ENCODE measurements at places on chromosomes 6 and 20.

- peak; percentile 96 for DNase-seq
- H3K4me3 ChIP-seq = peak overlapping the region; percentile 62
- peaks cover 41% of the 10 kb centered on the region for H3K27me3 ChIP-seq
- H3K36me3 ChIP-seq = no peaks in the 10 kb centered on the region
- H3K27ac ChIP-seq = no peak overlapping the region
- peaks cover 21% of the 10 kb centered on the region for H3K4me1 ChIP-seq
These were observed 10.8 kb downstream of the BACH2 start for GRCh38 chr6:90285611-90286381.

GRCh38 chr6:134161041-134161440, 108.6 kb upstream of the SLC2A12 start:
- peak; percentile 14 for DNase-seq
- H3K36me3 ChIP-seq = no peaks in the 10 kb centered on the region
- peaks cover 15% of the 10 kb centered on the region for H3K4me1 ChIP-seq
- H3K27ac ChIP-seq = no peak overlapping the region
- no peak overlapping the region for H3K4me3 ChIP-seq

DNA sequence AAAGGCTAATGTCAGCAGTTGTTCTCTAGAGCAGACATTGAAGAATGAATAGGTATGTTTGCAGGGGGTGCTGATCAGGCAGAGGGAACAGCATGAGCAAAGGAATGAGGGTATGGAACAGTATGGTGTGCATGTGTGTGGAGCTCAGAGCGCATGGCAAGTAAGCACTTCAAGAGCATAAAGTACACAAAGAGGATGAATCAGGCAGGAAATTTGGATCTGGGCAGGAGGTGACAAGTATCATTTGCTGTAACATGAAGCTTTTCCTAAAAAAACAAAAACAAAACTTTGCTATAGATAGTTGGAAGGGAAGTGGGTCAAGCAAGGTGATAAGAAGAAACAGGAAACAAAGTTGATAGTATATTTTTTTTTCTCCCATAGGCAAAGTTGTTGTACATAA, 746.8 kb downstream of the HDGFL1 start:
- no peaks in the 10 kb centered on the region for H3K4me1 ChIP-seq
- H3K27ac ChIP-seq = no peak overlapping the region
- H3K4me3 ChIP-seq = no peak overlapping the region
- H3K36me3 ChIP-seq = no peaks in the 10 kb centered on the region

- H3K4me1 ChIP-seq = no peaks in the 10 kb centered on the region
- H3K27me3 ChIP-seq = no peaks in the 10 kb centered on the region
- no peaks in the 10 kb centered on the region for H3K36me3 ChIP-seq
- DNase-seq = no peak
- H3K27ac ChIP-seq = no peak overlapping the region
- no peak overlapping the region for H3K4me3 ChIP-seq
These were observed 190.7 kb downstream of the PLCB1 start for GRCh38 chr20:8322662-8323217.

DNA sequence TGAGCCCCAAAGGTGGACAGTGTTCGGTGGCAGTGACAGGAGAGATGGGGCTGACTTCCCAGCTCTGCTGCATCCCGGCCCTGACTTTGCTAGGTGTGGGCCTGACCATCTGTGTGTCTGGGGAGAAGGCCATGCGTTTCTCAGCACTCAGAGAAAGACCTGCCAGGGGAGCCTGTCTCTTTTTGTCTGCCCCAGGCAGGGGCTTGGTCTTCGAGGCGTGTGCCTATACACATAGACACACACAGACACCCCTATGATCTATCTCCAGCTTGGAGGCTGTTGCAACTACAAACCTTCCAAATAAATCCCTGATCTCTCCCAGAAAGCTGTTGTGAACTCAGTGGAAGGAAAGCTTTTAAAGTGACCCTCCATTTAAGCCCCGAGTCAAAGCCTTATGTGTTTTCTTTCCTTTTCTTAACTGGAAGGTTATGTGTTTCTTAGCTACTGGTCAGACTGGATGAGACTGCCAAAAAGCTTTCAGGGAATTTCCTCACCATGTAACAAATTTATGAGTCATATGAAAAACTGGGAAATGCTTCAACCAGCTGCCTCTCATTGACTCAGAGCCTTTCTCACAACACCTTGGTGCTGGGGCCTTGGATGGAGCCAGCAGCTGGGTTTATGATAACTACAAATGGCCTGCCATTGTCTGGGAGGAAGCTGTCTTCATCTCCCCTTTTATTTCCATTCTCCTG, 102.6 kb downstream of the CDC5L start:
- H3K36me3 ChIP-seq = no peaks in the 10 kb centered on the region
- H3K27ac ChIP-seq = peak overlapping the region; percentile 90
- H3K4me3 ChIP-seq = peak overlapping the region; percentile 59
- peak; percentile 96 for DNase-seq
- peaks cover 45% of the 10 kb centered on the region for H3K4me1 ChIP-seq

DNA sequence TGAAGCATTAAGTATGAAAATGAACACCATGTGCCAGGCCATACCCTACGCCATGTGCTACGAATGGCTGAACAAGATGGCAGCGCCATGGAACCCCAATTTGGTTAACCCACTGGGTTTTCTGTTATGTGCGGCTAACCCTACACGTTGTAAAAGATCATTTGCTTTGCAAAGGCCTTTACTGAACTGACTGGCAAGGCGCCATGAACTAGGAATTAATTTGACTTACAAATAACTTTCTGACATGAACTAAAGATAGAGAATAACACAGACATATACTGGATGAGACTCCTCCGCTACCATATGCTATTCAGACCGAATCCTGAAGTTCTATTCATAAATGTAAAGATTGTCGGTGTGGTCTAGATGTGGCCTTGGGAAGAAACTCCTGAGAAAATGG, 3.9 kb downstream of the CNKSR3 start:
- no peak overlapping the region for H3K4me3 ChIP-seq
- DNase-seq = no peak
- no peaks in the 10 kb centered on the region for H3K27me3 ChIP-seq
- H3K36me3 ChIP-seq = no peaks in the 10 kb centered on the region

DNA sequence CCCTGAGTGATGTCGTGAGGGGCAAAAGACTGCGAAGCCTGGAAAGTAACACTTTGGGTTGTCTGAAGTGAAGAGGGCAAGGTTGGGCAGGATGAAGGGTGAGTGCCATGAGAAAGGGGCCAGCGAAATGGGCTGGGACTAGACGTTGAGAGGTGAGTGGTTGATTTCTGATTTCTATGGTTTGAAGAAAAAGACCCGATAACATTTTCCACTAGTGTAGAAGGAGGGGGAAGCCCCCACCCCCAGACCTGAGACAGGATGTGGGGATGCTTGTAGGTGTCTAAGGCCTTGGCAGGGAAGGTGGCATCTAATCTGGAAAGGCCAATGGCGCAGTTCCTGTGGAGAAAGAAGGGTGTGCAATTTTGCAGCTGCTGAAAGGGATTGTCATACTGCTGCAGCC, 25.3 kb upstream of the KIF3B start:
- H3K27me3 ChIP-seq = no peaks in the 10 kb centered on the region
- H3K36me3 ChIP-seq = no peaks in the 10 kb centered on the region
- no peak overlapping the region for H3K4me3 ChIP-seq
- peaks cover 10% of the 10 kb centered on the region for H3K4me1 ChIP-seq

DNA sequence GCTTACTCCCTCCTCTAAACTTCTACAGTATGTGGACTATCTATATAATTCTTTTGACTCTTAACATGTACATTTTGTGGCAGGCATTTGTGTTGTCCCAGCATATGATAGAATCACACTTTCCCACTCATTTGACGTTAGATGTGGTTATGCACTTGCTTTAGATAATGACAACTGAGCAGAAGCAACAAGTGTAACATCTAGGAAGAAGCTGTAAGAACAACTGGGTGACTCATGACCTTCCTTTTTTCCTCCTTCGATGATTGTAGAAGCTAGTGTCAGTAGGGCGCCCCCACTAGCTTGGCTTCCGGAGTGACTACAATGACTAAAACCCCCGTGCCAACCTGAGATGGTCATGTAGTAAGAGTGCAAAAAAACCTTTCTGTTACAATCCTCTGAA, 74.6 kb upstream of the CEP85L start:
- no peak overlapping the region for H3K27ac ChIP-seq
- H3K4me3 ChIP-seq = no peak overlapping the region
- H3K36me3 ChIP-seq = no peaks in the 10 kb centered on the region
- 0 out of 2 replicates have a peak, but pooled peaks cover 4% of the 10 kb centered on the region for H3K4me1 ChIP-seq
- no peaks in the 10 kb centered on the region for H3K27me3 ChIP-seq

- no peak for DNase-seq
- H3K4me3 ChIP-seq = no peak overlapping the region
- H3K36me3 ChIP-seq = no peaks in the 10 kb centered on the region
- no peaks in the 10 kb centered on the region for H3K4me1 ChIP-seq
These were observed 52.6 kb downstream of the ZBTB2 start for GRCh38 chr6:151338651-151339200.

DNA sequence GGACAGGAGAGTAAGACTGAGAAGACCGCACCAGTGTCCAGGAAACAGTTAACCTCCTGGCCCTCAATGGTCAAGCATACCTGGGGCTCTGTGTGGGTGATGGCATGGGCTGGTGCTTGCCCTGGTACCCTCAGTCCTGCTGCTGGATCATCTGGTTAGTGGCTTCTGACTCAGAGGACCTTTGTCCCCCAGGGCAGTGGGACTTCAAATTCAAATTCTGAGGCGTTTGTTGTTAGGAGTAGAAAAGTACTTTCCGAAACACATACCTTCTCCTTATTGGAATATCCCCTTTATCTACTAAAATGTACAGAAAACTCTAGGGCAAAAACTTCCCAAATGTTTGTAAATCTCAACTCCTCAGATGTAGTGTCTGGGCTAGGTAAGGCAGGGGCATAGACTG, 4.1 kb upstream of the SFT2D1 start:
- no peak overlapping the region for H3K4me3 ChIP-seq
- no peaks in the 10 kb centered on the region for H3K27me3 ChIP-seq
- no peaks in the 10 kb centered on the region for H3K4me1 ChIP-seq
- no peak for DNase-seq
- H3K27ac ChIP-seq = no peak overlapping the region

GRCh38 chr6:63862486-63863198, 227.0 kb downstream of the PHF3 start:
- H3K4me1 ChIP-seq = 0 out of 2 replicates have a peak, but pooled peaks cover 10% of the 10 kb centered on the region
- H3K27ac ChIP-seq = no peak overlapping the region
- H3K4me3 ChIP-seq = no peak overlapping the region
- no peaks in the 10 kb centered on the region for H3K27me3 ChIP-seq
- no peaks in the 10 kb centered on the region for H3K36me3 ChIP-seq
- peak; percentile 26 for DNase-seq

DNA sequence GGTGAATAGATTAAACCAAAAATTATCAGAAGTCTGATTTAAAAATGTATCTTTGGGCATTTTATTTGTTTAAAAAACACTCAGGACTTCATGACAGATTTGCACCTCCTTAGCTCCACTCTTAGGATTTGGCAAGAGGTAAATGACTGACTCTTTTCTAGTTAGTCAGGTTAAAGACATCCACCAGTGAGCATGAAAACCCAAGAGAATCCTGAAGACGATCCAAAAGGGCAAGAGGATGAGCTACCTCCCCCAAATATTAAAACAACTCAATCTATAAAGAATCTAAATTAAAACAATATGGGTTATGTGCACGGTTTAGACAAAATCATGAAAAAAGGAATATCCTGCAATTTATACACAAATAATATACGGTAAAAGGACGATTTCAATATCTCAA, 89.4 kb upstream of the OPRM1 start:
- no peak overlapping the region for H3K27ac ChIP-seq
- DNase-seq = peak; percentile 70
- H3K4me1 ChIP-seq = peaks cover 14% of the 10 kb centered on the region
- H3K4me3 ChIP-seq = no peak overlapping the region
- no peaks in the 10 kb centered on the region for H3K36me3 ChIP-seq

GRCh38 chr20:39049684-39050554, 87.8 kb downstream of the DHX35 start:
- no peak overlapping the region for H3K27ac ChIP-seq
- H3K4me3 ChIP-seq = peak overlapping the region; percentile 92
- H3K27me3 ChIP-seq = peaks cover 11% of the 10 kb centered on the region
- H3K36me3 ChIP-seq = no peaks in the 10 kb centered on the region

DNA sequence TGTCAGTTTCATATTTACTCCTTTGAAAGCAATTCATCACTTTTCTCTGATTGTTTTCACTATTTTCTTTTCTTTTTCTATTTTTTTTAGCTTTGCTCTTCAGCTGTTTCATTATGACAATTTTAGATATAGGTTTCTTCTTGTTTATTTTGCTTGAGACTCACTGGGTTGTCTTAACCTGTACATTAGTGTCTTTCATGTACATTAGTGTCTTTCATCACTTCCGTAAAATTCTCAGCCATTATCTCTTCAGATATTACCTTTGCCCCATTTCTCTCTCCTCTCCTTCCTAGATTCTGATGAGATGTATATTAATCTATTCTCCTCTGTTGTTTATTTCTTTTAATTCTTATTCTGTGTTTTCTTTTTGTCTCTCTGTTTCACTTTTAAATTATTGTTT, 14.5 kb upstream of the TBPL1 start:
- no peak for DNase-seq
- H3K36me3 ChIP-seq = no peaks in the 10 kb centered on the region
- H3K27ac ChIP-seq = no peak overlapping the region

DNA sequence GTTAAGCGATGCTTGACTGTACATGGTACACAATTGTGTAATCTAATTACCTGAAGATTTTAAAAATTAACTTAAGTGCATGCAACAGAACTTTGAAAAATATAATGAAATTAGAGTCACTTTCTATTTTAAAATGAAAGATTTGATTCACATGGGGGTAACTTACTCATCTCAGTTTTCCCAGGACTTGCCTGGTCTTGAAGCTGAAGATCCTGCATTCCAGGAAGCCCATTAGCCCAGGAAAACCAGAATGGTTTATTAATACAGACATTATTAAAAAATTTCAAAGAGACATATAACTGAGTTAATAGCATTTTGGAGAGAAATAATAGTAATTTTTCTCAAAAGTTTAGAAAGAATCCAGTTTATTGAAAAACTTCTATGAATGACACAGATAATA, 190.6 kb downstream of the SIM1 start:
- no peaks in the 10 kb centered on the region for H3K27me3 ChIP-seq
- DNase-seq = no peak
- no peak overlapping the region for H3K4me3 ChIP-seq
- no peak overlapping the region for H3K27ac ChIP-seq

DNA sequence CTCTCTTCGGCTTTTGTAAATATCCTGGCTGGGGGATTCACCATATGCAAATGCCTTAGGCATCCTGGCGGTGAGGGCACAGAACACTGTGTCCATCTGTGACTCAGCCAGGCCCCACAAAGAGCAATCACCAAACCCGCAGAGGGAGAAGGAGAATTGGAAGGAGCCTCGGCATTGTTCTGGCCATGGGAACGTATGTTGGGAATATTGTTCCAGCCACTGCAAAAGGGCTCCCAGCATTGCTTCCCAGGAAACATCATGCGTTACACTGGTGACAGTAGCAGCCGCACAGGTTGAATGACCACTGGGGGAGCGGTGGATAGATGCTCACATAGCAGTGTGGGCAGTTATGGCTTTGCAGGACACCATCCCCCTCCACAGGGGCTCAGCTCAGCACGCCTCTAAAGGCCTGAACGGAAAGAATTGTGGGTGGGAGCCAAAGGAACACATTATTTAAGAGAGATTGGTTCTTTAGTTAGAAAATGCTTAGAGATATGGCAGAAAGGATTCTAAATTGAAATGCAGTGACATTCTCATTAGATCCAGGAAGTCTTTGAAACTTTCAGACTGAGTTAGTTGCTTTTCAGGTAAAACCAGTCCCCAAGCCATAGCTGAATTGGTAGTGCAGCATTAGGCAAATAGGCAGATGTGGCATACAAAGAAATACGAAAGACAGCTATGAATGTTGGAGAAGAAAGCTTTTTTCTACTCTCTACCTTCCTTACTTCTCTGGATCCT, 104.3 kb downstream of the RNF144B start:
- DNase-seq = no peak
- no peak overlapping the region for H3K27ac ChIP-seq
- H3K4me3 ChIP-seq = no peak overlapping the region
- H3K4me1 ChIP-seq = peaks cover 8% of the 10 kb centered on the region

GRCh38 chr6:148779142-148779562, 32.3 kb downstream of the UST start:
- peak; percentile 43 for DNase-seq
- H3K4me1 ChIP-seq = peaks cover 23% of the 10 kb centered on the region
- H3K36me3 ChIP-seq = no peaks in the 10 kb centered on the region
- H3K27me3 ChIP-seq = no peaks in the 10 kb centered on the region
- no peak overlapping the region for H3K4me3 ChIP-seq

All from GM23248 (cell line).